CD8-positive, alpha-beta memory T cell (primary cell): ENCODE measurements at places on chromosomes 11 and 22. TPM values are rescaled to one million over a fixed set of nuclear protein-coding genes. Genes with fewer than 3 reads are reported as not detected.
A peak's percentile ranks its signal among the peaks of the same experiment; 100 is the strongest.

DNA sequence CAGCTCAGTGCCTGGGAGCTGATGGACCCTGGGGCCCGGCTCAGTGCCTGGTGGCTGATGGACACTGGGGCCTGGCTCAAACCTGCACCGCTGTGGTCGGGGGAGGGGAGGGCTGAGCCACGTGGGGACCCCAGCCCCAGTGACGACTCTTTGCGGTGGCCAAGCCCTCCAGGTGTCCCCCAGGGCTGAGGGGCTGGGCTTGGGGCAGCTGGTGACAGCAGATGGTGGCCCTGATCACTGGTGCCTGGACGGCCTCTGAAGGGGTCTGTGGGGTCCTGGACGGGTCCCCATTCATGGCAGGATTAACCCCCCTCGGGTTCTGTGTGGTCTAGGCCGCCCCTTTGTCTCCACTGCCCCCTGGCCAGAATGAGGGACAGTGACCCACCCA lies 3.4 kb upstream of the MUC5B start:
- H3K4me3 ChIP-seq, result no peak overlapping the region
- no peaks in the 10 kb centered on the region for H3K4me1 ChIP-seq
- peak; percentile 24 for DNase-seq
- H3K27me3 ChIP-seq, result no peaks in the 10 kb centered on the region
- H3K27ac ChIP-seq, result no peak overlapping the region

GRCh38 chr22:20520093-20520511 lies 12.7 kb downstream of the MED15 start:
- peak; percentile 58 for DNase-seq
- H3K27ac ChIP-seq, result no peak overlapping the region
- peaks cover 67% of the 10 kb centered on the region for H3K4me1 ChIP-seq
- H3K36me3 ChIP-seq, result peaks cover 21% of the 10 kb centered on the region

- no peak overlapping the region for H3K4me3 ChIP-seq
- no peak overlapping the region for H3K27ac ChIP-seq
- no peaks in the 10 kb centered on the region for H3K36me3 ChIP-seq
- DNase-seq, result no peak
Measured at GRCh38 chr22:45615364-45615763, 56.3 kb upstream of the ATXN10 start.

- peaks cover 12% of the 10 kb centered on the region for H3K27me3 ChIP-seq
- no peaks in the 10 kb centered on the region for H3K36me3 ChIP-seq
- no peaks in the 10 kb centered on the region for H3K4me1 ChIP-seq
- DNase-seq, result no peak
- no peak overlapping the region for H3K4me3 ChIP-seq
- H3K27ac ChIP-seq, result no peak overlapping the region
Measured at GRCh38 chr22:36563001-36563400, 34.0 kb upstream of the EIF3D start.

The MMP27 gene
- total RNA-seq, result not detected
